ENCODE measurements at places on chromosomes 13 and 19.

DNA sequence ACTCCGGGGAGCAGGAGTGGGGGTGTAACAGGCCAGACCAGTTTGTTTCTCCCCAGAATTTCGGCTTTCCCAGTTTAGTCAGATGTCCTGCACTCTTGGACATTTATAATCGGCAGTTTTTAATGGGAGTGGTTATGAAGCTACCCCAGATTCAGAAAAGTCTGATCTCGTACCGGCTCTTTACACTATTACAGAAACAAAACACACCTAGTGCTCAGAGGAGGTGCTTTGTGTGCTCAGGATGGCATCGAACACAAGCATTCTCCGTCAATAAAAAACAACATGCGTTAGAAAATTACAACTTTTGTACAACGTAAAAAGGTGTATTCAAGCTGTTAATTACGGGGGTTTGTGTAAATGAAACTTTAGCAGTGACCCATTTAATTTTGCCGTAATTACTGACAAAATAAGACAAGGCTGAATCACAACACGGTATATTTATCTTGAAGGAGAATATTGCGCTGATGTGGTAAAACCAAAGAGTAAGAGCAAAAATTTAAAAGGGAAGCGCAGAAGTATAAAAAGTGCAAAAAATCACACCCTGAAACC, 6.6 kb upstream of the SOX1 start:
- DNase-seq: no peak

DNA sequence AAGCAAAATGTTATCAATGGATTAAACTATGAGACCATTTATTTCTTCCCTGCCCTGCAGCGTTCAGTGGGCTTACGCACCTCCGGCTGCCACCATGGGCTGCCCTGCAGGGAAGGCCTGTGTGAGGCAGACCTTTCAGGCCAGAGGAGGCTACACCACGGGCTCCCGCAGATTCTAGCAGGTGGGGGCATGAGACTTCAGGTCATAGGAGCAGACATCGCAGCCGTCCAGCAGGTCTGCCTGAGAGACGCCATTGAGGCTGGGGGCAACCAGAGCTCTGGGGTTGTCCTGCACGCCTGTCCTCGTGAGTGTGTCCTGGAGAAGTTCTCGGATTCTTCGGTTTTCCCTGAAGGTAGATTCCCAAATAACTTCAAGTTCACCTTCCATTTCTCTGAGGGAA, 9.4 kb upstream of the SLC7A9 start:
- no peak for DNase-seq

DNA sequence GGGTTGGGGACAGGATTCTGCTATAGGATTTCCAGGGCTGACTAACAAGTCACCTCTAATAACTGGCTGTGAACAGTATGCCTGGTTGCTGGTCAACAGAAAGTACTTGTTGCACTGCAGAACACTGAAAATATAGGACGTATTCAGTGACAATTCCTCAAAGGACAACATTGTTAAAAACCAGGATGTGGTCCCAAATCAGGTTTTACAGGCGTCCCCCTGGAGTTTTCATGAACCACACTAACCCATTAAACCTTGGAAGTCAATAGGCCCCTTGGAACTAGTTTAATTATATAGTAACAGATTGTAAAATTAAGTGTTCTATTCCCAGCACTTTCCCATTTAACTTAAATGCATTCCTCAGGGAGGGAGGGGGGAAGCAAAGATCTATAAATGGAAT, 495.4 kb downstream of the TBC1D4 start:
- no peak for DNase-seq

DNA sequence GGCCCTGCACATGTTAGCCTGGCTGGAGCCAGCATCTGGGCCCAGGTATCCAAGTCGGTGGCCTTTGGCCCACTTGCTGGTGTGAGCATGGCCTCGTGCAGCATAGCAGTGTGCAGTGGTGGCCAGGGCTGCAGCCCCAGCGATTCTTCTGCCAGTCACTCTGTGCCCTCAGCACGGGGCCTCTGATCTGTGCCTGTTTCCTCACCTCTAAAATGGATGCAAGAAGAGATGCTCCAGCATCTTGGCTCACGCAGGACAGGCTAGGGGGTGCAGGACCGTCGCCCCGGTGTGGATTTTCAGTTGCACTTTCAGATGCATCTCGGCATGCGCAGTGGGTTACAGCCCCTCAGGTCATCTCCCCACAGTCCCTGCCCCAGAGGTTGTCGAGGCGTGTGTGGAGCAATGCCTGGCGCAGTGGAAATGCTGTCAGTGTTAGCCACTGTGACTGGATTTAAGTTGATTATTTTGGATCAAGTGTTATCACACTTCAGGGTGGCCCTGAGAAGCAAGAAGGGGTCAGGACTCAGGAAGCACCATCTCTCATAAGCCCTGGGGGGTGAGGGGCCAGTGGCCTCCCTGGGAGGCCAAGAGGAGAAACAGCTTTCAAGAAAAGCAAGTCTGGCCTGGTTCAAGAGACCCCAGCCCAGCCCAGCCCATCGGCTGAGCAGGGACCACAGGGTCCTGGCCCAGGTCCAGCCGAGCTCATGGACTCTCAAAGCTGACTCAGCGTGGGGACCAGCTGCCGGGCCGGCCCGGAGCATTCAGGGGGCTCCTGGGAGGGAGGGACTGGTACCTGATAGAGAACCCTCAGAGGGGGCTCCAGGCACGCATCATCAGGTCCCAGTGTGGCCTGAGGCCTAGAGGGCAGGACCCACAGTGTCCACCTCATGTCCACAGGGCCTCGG, 27.8 kb downstream of the AP1M1 start:
- DNase-seq: no peak

DNA sequence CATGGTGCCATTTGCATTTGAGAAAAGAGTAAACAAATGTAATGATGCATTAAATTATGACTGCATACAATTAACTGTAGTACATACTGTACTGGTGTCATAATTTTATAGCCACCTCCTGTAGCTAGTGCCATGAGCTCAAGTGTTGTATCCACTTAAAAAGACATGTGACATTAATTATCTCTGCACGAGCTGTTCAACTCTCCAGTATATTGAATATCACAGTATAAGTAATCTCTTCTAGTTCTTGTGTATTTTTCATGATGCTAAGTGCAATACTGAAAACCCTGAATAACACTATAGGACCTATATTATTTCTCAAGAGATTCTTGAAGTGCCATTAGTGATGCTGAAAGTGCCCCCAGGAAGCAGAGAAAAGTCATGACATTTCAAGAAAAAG, 387.3 kb downstream of the PCDH17 start:
- no peak for DNase-seq

DNA sequence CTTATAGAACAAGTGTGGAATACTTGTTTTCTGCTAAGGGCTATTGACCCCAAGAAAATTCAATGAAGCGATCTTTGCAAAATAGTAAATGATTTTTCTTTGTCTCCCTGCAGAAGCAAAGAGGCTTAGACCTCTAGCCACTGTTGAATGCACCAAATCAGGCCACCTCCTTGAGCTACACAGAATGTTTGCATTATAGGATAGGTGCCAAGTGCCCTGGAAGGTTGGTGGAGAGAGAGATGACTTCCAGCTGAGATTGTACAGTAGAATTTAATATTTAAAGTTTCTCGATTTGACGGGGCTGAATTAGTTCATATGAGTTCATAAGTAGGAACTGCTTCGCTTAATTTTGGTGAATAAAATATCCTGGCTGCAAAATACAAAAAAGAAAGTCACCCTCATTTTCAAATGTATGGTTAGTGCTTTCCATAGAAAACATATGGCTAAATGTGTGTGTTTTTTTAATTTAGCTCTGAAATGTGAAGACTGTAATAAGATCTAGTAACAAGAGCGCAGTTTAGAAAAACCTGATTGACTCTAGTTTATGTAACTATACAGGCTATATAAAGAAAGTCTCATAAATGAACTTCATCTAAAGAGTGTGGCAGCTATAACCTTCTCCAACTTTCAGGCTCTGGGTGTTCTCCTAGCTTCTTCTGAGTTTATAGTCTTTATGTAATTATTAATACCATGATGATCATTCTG, 41.6 kb downstream of the LRCH1 start:
- DNase-seq: no peak

DNA sequence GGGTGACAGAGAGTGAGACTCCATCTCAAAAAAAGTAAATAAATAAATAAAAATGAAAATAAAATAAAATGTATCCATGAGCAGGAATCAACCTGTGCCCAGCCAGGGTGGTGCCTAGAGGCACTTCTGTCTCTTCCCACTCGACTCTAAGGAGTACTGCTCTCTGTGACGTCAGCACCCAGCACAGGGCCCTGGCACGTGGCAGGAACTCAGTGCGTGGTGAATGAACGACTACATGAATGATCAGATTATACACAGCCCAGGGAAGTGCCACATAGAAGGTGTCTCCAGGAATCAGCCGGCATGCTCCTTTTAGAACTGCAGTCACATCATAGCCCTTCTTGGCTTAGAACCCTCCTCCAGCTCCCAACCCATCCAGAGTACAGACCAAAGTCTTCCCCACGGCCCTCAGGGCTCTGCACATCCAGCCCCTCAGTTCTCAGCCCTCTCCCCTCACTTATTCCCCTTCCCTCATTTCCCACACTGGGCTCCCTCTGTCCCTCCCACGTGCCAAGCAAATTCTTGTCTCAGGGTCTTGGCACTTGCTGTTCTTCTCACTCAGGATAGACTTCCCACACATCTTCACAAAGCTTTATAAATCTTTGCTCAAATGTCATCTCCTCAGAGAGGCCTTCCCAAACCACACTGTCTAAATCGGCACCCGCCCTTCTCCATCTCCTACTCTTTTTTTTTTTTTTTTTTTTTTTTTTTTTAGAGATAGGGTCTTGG, 4.2 kb downstream of the CLIP3 start:
- DNase-seq: no peak

DNA sequence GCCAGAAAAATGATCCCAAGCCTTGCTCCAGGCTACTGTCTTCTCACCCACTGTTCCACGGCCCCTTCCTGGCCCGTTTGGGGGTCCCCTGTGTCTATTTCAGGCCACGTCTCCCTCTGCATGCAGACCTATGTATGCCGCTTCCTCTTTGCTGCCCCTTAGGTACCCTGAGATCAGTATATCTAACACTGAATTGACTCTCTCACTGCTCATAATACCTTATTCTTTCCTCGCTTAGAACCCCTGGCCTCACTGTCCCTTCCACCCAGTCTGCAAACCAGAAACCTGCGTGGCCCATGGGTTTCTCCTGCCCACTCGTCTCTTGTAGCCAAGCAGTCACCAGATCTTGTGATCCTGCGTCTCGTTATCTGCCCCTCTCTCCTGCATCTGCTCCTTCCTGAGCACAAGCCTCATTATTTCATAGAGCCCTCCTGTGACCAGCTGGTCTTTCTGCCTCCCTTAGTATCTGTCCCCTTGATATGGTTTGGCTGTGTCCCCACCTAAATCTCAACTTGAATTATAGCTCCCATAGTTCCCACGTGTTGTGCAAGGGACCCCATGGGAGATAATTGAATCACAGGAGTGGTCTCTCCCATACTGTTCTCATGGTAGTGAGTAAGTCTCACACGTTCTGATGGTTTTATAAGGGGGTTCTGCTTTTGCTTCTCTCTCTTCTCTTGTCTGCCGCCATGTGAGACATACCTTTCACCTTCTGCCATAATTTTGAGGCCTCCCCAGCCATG, 109.0 kb upstream of the RNF113B start:
- DNase-seq: no peak

DNA sequence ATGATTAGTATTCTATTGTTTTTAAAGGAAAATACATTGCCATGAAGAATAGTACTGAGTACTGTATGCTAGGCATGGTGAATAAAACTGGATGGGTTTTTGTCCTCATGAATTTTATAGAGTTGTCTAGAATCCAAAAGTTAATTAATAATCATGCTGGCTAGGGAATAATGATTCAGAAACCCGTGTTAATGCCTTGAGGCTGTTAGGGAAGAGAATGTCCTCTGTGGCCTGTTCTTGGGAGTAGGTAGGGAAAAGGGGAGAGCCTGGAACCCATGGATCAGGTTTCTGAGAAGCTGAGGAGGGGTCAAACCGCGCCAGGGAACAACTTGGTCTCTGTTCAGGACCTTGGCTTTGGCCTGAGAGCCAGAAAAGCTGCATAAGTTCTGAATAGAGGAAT, 1376.3 kb upstream of the SLC10A2 start:
- DNase-seq: no peak

- no peak for DNase-seq
These were observed 198.1 kb downstream of the OXGR1 start for GRCh38 chr13:96796091-96796633.

DNA sequence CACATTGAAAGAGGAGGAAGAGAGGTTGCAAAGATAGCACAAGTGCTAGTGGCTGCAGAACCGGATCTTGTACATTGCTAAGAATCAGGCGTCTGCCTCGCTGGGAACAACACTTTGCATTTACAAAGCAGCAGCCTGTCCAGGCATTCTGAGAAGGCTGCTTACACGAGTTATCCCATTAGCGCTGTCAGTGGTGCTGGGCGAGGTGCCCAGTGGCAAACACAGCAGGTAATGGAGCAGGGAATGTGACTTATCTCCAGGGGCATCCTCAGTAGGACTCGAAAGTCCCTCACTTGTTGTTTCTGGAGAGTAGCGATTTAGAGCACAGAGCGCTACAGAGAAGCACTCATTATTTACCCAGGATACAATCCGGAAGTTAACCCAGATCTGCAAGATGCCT, 209.6 kb downstream of the OLFM4 start:
- DNase-seq: no peak

DNA sequence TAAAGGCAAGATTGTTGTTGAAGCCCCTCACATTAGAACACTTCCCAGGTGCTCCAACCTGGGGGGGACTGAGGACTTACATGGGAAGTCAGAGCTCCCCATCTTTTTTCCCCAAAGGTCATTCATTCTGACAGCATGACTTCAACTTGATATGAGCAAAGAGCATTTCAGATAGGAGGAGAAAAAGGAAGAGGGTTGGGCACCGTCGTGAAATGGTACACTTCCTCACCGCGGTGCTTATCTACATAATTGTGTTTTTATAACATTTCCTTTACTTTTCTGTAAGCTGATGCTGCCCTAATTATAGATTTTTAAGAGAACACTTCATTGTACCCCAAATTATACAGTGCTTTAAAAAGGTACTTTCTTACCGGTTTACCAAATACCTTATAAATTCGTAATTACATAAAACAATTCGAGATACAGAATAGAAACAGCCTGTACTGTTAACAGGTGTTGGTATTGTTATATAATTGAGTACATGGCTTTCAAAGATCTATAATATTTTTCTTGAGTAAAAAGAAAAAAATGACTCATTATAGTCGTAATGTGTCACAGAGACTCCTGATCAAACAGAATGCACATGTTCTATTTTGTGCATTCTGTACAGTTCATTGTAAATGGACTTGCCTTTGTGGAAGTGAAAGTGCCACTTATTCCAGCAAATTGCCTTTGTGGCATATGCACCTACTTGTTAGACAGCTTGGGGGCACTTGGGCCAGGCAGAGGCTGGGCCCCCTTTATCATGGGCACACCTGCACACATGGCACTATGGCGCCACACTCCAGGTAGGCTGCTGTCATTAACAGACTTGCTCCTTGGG, 81.8 kb downstream of the GGACT start:
- DNase-seq: no peak

All from NT2/D1 (cell line).